ENCODE measurements at places on chromosomes 13 and 19.

GRCh38 chr13:71751073-71751472, 115.9 kb downstream of the DACH1 start:
- DNase-seq: no peak

DNA sequence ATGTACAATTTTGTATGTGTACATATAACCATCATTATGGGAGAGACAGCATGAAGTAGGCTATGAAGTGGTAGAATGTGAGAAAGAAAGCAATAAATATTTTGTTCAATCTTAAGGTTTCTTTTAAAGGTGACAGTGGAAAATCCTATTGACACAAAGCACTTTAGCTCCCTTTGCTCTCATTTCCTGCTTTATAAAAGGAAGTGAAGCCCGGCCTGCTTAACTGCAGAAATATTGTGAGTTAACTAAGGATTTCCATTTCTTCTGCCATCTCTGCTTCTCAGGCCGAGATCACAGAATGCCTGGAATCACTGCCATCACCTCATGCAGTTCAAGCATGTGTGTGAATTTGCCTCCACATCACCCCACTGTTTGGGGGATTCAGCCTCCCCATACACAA, 83.5 kb downstream of the FRY start:
- no peak for DNase-seq

DNA sequence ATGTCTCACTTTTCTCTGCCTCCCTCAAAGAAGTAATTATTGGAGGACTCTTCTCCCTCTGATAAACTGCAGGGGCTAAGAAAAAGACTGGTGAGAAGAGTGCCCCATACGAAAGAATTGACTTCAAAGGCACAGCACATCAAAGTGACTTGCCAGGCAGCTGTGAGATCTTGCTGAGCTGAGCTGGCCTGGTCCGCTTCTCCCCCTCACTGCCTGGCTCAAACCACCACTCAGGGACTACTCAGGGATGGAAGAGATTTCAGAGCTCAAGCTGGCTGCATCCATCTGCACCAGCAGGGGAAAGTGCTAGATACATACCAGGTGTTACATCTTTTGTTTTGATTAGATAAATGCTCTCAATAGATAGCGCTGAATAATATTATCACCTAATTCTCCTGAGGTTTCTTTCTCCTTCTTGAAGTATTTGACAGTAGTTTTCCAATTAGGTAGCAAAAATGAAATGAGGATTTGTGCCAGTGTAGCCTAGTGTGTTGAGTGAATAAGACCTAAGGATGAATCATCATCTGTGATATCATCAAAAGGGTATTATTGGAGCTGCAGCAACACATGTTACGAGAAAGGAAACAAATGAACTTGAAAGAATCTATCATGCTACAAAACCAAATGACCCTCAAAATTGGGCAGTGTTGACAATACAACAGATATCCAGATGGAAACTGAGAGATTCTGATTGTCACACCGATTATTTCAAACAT, 379.8 kb downstream of the TBC1D4 start:
- no peak for DNase-seq

GRCh38 chr19:46513461-46514236, 18.0 kb upstream of the PNMA8B start:
- peak; percentile 71 for DNase-seq

- no peak for DNase-seq
These were observed 4.9 kb downstream of the BAX start for GRCh38 chr19:48959341-48960239.

GRCh38 chr19:52140032-52140710, 433 bp upstream of the ZNF616 start:
- peak; percentile 96 for DNase-seq

GRCh38 chr13:21148557-21149258, 27.6 kb downstream of the SKA3 start:
- DNase-seq: no peak

DNA sequence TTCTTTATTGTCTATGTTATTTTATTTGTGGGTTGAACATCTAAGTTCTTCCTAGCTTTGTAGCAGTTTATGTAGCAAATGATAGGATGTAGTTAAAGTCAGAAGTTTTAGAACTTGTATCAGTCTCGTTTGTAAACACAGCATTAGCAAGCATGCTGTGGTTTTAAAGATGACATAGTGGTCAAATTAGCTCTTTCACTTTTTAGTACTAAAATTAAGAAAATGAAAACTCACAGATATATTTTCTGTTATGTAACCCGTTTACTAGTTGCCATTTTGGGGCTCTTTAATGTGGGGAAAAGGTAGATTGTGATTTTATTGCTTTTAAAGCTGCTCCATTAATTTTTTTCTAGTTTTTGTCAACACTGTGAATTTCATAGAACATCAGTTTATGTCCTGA, 216.5 kb downstream of the PCCA start:
- no peak for DNase-seq

Measured in stimulated activated CD8-positive, alpha-beta memory T cell treated with anti-CD3 and anti-CD28 coated beads, Interleukin-4, amount 100 ng/mL, for 1 hour (primary cell).